Activated naive CD4-positive, alpha-beta T cell treated with Interleukin-2 at 50 U/mL for 16 hours (primary cell): ENCODE measurements at places on chromosomes 5 and 9.

DNA sequence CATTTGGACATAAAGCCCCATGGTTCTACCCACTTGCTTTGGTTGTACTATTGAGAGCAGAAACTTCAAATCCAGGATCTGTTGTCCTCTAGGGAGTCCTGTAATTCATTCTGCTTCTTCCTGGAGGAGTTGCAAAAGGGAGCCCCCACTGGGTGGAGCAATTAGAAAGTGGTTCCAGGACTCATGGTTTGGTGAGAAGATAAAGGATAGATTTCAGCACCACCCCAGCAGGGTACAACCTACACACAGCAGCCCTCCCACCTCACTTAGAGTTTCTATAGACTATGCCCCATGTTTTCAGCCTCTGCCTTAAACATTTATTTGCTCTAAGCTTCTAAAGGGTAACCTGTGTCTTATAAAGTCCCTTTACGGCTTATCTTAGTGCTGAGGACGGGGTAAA is 112.6 kb upstream of the ARRDC3 start:
- no peak for DNase-seq

GRCh38 chr9:93953496-93954433 is 1.4 kb downstream of the BARX1 start:
- DNase-seq, result no peak

- DNase-seq, result no peak
Observed at GRCh38 chr5:39800042-39800601, 375.3 kb upstream of the DAB2 start.

DNA sequence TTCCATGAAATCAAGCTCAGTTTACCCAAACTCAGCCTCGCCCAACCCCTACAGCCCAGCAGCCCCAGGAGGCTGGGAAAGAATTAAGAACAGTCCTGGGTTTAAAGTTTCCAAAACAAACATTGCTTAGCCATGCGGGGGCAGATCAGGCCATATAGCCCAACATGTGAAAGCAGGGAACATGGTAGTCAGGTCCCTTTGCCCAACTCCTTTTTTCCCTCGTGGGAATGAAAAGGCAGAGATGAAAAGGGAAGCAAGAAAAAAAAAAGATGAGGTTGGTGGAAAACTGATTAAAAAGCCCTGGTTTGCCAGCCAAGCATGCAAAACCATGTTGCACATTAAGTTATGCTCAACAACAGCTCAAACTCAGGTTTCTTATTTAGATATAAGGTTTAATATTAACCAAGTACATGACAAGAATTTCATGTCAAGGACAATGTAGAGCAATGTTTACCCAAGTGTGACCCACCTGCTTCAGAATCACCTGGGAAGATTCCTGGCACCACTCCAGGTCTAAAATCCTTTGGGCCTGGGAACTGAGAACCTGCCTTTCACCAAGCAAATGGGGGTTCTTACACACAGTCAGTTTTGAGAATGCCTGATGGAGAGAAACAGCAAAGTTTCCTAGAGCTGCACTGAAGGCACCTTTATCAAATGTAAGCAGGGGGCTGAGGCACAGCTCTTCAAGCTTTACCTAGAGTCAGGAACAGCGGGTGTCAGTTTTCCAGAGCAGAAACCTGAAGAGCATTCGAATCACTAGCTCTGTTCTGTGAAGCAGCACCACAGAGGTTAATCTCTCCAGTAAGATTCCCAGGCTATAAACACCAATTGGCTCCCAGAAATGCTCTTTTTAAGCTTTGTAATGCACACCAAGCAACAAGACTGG is 1.7 kb downstream of the FREM1 start:
- no peak for DNase-seq

- no peak for DNase-seq
Observed at GRCh38 chr9:92291577-92291976, 1.9 kb downstream of the IARS1 start.

GRCh38 chr5:6581090-6581489 is 51.8 kb downstream of the NSUN2 start:
- no peak for DNase-seq

DNA sequence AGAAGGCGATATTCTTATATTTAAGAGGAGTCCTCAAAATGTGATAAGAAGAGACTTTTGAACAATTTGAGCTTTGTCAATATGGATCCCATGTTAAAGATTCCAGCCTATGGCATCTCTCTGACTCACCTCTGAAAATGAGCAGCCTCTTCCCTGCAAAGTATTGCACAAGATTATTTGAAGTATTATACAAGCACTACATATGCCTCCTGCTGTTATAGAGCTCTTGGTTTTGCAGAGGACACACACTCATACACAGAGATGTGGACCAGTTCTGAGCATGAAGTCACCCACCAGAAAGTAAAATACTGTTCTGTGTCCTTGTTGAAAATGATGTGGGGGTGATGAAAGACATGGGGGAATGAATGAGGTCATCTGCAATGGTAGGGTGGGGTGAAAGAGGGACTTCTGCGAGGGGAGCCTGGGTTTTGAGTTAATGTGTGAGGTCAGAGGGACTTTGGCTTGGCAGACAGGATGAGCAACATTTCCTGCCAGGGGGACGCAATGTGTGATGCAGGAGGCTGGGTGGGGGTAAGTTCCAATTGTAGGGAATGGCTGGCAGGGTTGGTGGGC is 25.8 kb downstream of the FBXL7 start:
- no peak for DNase-seq

DNA sequence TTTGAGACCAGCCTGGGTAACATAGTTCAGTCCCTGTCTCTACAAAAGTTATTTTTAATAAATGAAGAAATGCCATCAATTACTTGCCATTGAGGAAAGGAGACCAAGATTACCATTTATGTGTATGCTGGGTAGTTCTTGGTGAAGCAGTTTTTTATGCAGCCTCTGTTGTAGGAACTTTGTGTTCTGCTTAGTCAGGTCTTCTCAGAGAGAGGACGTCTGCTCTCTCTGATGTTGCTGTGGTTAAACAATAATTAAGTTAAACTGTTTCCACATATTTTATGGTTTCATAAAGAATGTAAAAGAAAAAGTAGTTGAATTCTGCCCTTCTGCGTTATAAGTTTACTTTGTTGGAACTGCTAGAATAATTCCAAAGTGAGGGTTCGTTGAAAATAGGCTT is 210.5 kb downstream of the KDM4C start:
- no peak for DNase-seq

DNA sequence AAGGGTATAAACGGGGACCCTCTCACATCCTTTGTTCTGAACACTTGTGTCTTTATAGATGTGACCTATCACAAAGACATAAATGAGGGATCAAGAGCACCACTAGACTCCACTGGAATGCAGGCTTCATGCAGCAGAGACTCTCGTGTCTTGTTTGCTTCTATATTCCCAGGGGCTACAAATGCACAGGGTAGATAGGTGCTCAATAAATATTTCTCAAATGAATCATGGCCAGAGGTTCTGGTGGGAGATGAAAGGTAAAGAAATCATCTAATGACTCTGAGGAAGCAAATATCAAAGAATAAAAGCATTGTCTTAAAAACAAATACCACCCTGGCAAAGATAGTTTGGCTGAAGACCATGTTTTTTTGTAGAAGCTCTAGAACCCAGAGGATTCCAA is 6.6 kb downstream of the SLC36A3 start:
- no peak for DNase-seq

GRCh38 chr5:68002836-68003235 is 212.7 kb upstream of the PIK3R1 start:
- DNase-seq, result no peak

- no peak for DNase-seq
Observed at GRCh38 chr5:149603210-149603609, 21.9 kb downstream of the ARHGEF37 start.

- DNase-seq, result no peak
Observed at GRCh38 chr9:21779397-21779796, 23.0 kb upstream of the MTAP start.
